Left ventricle myocardium inferior (tissue), 1 donor: ENCODE measurements at places on chromosomes 4 and X. TPM values are rescaled to one million over a fixed set of nuclear protein-coding genes. Genes with fewer than 3 reads are reported as not detected.

- DNase-seq = peak; percentile 24
Measured at GRCh38 chr4:30714408-30715031, 5.6 kb upstream of the PCDH7 start.

GRCh38 chrX:51851507-51852085, 41.8 kb upstream of the MAGED1 start:
- DNase-seq = no peak

GRCh38 chr4:180101348-180102083, 2141.7 kb upstream of the TENM3 start:
- no peak for DNase-seq

DNA sequence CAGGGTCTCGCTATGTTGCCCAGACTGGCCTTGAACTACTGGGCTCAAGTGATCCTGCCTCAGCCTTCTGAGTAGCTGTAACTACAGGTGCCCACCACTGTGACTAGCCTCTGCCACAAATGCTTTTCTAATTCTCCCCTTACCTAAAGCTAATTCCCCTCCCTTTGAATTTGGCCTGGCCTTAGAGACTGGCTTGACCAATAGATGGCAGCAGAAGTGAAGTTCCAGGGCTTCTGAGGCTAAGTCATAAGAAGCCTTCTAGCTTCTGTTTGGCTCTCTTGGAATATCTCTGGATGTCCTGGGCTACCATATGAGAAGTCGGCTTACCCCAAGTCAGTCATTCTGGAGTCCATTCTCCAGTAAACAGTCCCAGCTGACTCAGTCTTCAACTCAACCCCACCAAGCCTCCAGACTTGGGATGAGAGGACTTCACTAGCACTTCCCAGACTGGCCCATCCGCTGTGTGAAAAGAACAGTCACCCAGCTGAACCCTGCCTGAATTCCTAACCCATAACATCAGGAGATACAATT, 61.0 kb downstream of the HPRT1 start:
- no peak for DNase-seq

- DNase-seq = no peak
Measured at GRCh38 chrX:8879750-8880149, 78.6 kb upstream of the FAM9A start.

GRCh38 chrX:30310429-30311206, 1.4 kb upstream of the NR0B1 start:
- no peak for DNase-seq

DNA sequence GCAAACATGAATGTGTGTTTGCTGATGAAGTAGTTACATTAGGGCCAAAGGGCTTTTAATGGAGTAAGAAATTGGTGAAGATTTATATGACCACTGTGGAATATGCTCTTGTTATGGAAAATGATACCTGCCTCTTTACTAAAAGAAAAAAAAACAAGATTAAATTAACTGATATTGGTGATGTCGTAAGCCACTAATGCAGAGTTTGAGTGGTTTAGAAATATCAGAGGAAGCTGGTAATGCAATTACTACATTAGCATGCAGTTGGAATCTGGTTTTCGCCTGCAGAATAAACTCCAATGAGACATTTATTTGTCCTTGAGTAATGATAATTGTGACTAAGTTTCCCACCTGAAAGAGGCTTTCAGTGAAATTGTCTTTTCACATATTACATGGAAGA, 597.9 kb downstream of the GALNTL6 start:
- DNase-seq = no peak

GRCh38 chr4:13436962-13437361, 47.2 kb downstream of the RAB28 start:
- DNase-seq = no peak

GRCh38 chr4:120693816-120694215, 228.7 kb downstream of the PRDM5 start:
- DNase-seq = no peak

GRCh38 chr4:107299646-107300045, 263.5 kb upstream of the DKK2 start:
- no peak for DNase-seq

GRCh38 chr4:25424539-25425228, 47.6 kb downstream of the ANAPC4 start:
- DNase-seq = peak; percentile 60

DNA sequence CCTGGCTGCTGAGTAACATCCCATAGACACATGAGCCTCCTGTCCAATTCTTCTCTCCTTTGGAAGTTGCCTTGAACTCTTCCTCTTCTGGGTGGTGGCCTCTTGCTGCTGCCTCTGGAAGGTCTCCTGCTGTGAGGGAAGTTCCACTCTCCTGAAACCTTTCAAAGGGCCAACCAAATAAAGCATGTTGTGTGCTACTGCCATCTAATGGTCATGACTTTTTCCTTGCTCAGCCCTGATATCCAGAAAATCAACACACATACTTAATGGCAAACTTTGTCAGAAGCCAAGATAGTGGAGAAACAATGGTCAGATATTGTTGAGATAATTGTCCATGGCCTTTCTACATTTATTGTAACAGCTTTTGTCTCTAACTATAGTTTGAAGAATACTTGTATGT, 19.1 kb upstream of the ZXDA start:
- no peak for DNase-seq

DNA sequence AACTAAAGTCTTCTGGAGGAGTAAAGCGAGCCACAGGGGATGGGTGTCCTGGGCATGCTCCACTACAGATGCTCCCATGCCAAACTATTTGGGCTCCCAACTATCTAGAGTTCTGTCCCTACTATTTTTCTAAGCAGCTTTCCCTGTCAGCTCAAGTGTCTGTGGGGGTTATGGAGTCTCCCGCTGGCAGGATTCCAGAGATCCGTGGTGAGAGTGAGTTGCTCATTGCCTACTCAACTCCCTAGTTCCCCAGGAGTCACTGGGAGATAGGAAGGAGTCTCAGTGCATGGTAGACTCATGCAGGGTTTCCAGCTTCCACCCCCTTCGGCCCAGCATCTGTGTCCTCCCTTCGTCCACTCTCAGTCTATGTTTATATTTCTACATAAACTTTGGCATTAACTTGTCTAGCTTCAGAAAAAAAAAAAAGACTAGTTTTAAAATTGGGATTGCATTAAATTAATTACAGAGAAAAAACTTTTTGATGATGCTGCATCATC, 55.1 kb upstream of the INPP4B start:
- DNase-seq = no peak

DNA sequence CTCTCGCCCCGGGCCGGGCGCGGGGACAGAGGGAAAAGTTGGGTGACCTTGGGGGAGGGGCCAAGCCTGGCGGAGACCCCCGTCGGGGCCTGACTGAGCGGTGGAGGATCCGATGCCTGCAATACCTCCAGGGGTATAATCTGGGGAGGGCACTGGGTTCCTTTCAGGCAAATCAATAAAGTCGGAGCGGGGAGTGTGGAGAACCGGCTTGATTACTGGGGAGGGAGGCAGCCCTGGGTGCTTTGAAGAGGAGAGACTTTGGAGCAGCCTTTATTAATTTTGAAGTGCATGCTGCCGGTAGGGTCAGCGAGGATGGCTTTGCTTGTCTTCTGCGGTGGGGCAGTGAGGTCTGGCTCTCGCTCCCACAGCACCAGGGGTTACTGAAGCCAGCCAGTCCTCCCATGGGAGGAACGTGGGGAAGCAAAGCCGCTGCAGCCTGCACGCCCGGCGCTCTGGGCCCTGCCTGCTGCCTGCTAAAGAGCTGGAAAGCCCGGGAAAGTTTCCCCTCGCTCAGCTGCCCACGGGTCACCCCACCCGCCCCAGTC, 403 bp upstream of the LGI2 start:
- peak; percentile 22 for DNase-seq

GRCh38 chrX:42567268-42567667, 210.7 kb downstream of the PPP1R2C start:
- no peak for DNase-seq

Gene STK32B
- total RNA-seq = 0.55 TPM

Gene PRPS1
- total RNA-seq = 22.1 TPM

Gene KLKB1
- total RNA-seq = 0.74 TPM

Gene PPP1R2C
- not detected for total RNA-seq

Gene WDFY3
- 48.7 TPM for total RNA-seq

Gene CDS1
- total RNA-seq = 1.3 TPM

Gene VEGFD
- total RNA-seq = 8.3 TPM

Gene OTUD4
- total RNA-seq = 37.6 TPM

Gene SRPX
- total RNA-seq = 55.9 TPM

Gene CACNA1F
- 0.08 TPM for total RNA-seq
